Activated CD4-positive, alpha-beta T cell treated with anti-CD3 and anti-CD28 coated beads, Interleukin-2, amount 10 ng/mL, durations not matched to agents 24 days and 14 days (primary cell): ENCODE measurements at places on chromosomes 3 and 15. TPM values are rescaled to one million over a fixed set of nuclear protein-coding genes. Genes with fewer than 3 reads are reported as not detected.

GRCh38 chr3:130811557-130811956 is 64.9 kb upstream of the PIK3R4 start:
- no peaks in the 10 kb centered on the region for H3K4me1 ChIP-seq
- no peak overlapping the region for H3K27ac ChIP-seq
- DNase-seq = no peak
- H3K27me3 ChIP-seq = peaks cover 8% of the 10 kb centered on the region
- H3K36me3 ChIP-seq = no peaks in the 10 kb centered on the region
- H3K4me3 ChIP-seq = no peak overlapping the region

GRCh38 chr3:126970921-126971320 is 12.0 kb upstream of the PLXNA1 start:
- no peak overlapping the region for H3K4me3 ChIP-seq
- H3K27ac ChIP-seq = no peak overlapping the region
- no peaks in the 10 kb centered on the region for H3K36me3 ChIP-seq
- no peak for DNase-seq
- no peaks in the 10 kb centered on the region for H3K4me1 ChIP-seq

GRCh38 chr3:53056442-53056841 is 10.6 kb upstream of the SFMBT1 start:
- DNase-seq = no peak
- H3K27ac ChIP-seq = no peak overlapping the region
- peaks cover 2% of the 10 kb centered on the region for H3K4me1 ChIP-seq
- no peaks in the 10 kb centered on the region for H3K36me3 ChIP-seq

- no peak for DNase-seq
- no peak overlapping the region for H3K4me3 ChIP-seq
- no peaks in the 10 kb centered on the region for H3K36me3 ChIP-seq
- H3K27me3 ChIP-seq = peaks cover 5% of the 10 kb centered on the region
These were observed 7.7 kb upstream of the SEMA3F start for GRCh38 chr3:50147447-50147846.

GRCh38 chr15:50265620-50266019 is at the start of gene HDC:
HDC (minus strand) TSS chr15:50265726; CDS start chr15:50265623, 103 bp downstream.
- H3K4me1 ChIP-seq = peaks cover 39% of the 10 kb centered on the region
- peaks cover 7% of the 10 kb centered on the region for H3K36me3 ChIP-seq
- peak; percentile 49 for DNase-seq
- H3K4me3 ChIP-seq = no peak within 1 kb of the TSS
- H3K27ac ChIP-seq = peak within 1 kb of the TSS; percentile 95

DNA sequence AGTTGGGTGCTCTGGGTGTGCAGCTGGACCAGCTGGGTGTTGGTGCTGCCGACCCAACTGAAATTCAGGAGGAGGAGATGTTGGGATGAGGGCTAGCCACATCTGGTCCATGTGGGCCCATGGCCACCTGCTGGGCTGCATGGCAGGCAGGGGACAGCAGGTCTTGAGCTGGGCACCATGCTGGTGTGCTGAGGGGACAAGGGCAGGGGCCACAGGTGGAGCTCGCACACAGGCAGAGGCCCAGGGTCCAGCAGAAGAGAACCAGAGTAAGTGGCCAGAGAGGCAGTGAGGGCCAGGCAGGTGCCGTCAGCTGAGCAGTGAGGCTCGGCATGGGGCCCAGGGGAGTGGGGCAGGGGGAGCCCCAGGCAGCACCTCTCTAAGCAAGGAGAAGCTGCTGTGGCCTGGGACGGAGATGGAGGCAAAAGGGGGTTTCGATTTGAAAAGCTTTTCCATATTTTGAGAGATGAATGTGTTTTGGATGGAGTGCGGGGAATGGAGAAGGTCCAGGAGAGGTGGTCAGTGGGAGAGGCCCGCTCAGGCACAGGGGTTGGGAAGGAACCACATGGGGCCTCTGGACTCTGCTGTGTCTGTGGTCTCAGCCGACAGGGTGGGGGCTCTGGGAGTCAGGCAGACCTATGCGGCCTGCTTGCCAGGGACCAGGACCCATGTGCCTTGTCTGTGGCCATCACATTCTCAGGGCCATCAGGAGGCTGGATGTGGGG is 30.5 kb upstream of the PLXNA1 start:
- H3K36me3 ChIP-seq = no peaks in the 10 kb centered on the region
- no peak for DNase-seq
- H3K27ac ChIP-seq = no peak overlapping the region
- no peaks in the 10 kb centered on the region for H3K27me3 ChIP-seq
- H3K4me1 ChIP-seq = peaks cover 4% of the 10 kb centered on the region
- no peak overlapping the region for H3K4me3 ChIP-seq

- H3K36me3 ChIP-seq = no peaks in the 10 kb centered on the region
- no peak overlapping the region for H3K4me3 ChIP-seq
These were observed 11.5 kb upstream of the FBLN2 start for GRCh38 chr3:13537244-13537908.

DNA sequence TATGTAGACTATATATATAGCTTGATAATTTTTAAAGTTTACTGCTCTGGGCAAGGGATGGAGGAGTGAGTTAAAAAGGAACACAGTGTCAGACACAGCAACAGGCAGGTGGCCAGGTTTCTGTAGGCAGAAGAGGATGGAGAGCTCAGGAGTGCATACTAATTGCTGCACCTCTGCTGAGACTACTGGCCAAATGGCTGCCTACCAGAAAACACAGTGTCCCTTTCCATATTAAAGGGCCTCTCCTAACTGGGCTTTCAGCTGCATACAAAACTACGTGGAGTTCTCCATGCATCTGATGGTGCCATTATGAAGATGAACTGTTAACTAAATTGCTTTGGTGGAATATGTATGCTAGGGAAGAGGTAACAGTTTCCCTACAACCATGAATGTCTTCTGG is 1.8 kb downstream of the ATP13A4 start:
- H3K36me3 ChIP-seq = no peaks in the 10 kb centered on the region
- no peak for DNase-seq
- H3K4me3 ChIP-seq = no peak overlapping the region
- H3K27me3 ChIP-seq = no peaks in the 10 kb centered on the region

- no peaks in the 10 kb centered on the region for H3K27me3 ChIP-seq
- H3K4me1 ChIP-seq = peaks cover 6% of the 10 kb centered on the region
- no peak for DNase-seq
- H3K36me3 ChIP-seq = peaks cover 59% of the 10 kb centered on the region
These were observed 126.2 kb downstream of the GALK2 start for GRCh38 chr15:49296258-49296657.

DNA sequence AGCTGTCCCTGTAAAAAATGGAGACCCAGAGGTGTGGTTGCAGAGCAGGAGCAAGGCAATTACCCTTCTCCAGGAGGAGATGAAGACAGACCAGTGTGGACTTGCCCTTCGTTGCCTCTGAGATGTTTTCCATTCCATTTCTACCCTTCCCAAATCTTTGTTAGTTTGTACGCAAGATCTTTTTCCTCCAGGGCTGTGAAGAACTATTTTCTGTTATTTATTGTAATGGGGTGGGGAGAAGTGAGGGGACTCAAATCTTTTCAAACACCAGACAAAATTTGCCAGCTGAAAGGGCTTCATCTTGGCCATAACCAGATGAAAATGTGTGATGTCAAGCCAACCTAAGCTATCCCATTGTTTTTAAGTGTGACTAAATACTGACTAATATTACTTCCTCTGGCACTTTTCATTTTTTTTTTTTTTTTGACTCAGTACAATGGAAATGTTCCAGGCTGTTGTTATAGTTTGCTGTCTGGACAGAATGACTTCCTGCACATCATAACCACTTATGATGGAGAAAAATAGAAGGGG is 271.3 kb upstream of the TPRG1 start:
- H3K4me3 ChIP-seq = no peak overlapping the region
- H3K36me3 ChIP-seq = no peaks in the 10 kb centered on the region
- no peak for DNase-seq
- H3K27ac ChIP-seq = no peak overlapping the region

DNA sequence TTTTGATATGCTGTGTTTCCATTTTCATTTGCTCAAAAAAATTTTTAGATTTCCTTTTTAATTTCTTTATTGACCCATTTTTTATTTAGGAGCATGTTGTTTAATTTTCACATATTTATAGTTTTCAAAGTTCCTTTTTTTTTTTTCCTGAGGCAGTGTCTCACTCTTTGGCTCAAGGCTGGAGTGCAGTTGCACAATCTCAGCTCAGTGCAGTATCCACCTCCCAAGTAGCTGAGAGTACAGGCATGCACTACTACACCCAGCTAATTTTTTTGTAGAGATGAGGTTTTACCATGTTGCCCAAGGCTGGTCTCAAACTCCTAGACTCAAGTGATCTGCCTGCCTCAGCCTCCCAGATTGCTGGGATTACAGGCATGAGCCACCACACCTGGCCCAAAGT is 36.2 kb downstream of the PFN2 start:
- H3K4me1 ChIP-seq = peaks cover 18% of the 10 kb centered on the region
- H3K36me3 ChIP-seq = peaks cover 20% of the 10 kb centered on the region
- no peak for DNase-seq
- H3K27me3 ChIP-seq = no peaks in the 10 kb centered on the region
- no peak overlapping the region for H3K4me3 ChIP-seq
- H3K27ac ChIP-seq = no peak overlapping the region

DNA sequence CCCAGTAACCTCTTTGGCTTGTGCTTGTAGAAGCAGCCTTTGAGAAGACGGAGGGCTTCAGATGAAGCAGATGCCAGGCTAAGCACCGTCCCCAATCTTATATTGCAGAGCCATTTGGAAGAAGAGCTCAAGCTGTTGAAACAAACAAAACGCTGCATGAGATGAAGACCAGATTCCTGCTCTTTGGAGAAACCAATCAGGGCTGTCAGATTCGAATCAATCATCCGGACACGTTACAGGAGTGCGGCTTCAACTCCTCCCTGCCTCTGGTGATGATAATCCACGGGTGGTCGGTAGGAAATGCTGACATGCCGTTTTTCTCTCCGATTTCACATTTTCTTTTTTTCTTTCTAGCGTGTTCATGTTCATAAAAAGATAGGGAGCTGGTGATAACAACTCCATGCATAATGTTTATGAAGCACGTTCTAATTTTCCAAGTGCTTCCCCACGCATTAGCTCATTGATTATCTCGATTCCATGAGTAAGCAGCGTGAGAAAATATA is 106.5 kb downstream of the LIPC start:
- H3K27ac ChIP-seq = no peak overlapping the region
- H3K4me1 ChIP-seq = peaks cover 20% of the 10 kb centered on the region
- DNase-seq = no peak
- peaks cover 2% of the 10 kb centered on the region for H3K36me3 ChIP-seq
- no peak overlapping the region for H3K4me3 ChIP-seq

DNA sequence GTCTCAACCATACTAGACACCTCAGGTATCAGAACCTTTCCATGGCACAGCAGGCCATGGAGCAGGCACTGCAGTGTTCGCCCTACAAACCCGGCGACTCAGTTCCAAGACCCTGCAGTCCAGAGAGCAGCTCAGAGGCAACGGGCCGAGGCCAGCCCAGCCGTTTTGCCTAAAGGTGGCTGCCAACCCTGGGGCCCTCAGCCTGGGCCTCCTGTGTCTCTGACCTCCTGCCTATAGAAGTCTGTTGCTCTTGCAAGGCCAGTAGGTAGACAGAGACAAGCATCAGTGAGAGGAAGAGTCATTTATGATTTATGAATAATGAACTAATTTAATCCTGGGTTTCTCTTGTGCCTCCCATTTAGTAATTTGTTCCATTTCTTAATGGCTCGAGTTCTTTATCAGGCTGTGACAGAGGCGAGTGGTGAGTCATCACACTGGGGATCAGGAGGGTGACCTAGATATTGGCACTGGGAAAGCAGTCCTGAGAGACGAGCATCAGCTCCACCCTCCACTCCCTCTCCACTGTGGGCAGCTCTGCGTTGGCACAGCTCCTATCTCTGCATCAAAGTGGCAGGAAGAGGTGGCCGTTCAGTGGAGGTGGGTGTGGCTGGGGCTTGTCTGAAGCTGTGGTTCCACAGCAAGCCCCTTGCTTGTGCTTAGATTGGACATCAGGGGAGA is 79.8 kb downstream of the ABHD5 start:
- peaks cover 27% of the 10 kb centered on the region for H3K27me3 ChIP-seq
- H3K4me3 ChIP-seq = no peak overlapping the region
- no peak overlapping the region for H3K27ac ChIP-seq
- H3K4me1 ChIP-seq = peaks cover 16% of the 10 kb centered on the region
- DNase-seq = no peak

GRCh38 chr15:75025548-75026260 is 2.3 kb downstream of the PPCDC start:
- H3K27ac ChIP-seq = peak overlapping the region; percentile 63
- H3K27me3 ChIP-seq = no peaks in the 10 kb centered on the region
- H3K4me1 ChIP-seq = peaks cover 28% of the 10 kb centered on the region
- peak overlapping the region; percentile 89 for H3K4me3 ChIP-seq
- DNase-seq = no peak
- H3K36me3 ChIP-seq = peaks cover 7% of the 10 kb centered on the region

DNA sequence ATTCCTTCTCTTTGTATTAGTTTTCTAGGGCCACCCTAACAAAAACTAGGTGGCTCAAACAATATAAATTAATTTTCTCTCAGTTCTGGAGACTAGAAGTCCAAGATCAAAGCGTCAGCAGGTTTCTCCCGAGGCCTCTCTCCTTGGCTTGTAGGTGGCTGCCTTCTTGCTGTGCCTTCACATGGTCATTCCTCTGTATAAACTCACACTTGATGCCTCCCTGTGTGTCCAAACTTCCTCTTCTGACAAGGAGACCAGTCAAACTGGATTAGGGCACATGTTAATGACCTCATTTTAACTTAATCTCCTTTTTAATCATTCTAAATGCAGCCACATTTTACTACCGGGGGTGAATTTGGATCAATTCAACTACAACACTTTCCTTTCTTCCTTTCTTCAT is 691.1 kb downstream of the DIPK2A start:
- no peaks in the 10 kb centered on the region for H3K4me1 ChIP-seq
- H3K4me3 ChIP-seq = no peak overlapping the region
- no peak for DNase-seq
- H3K36me3 ChIP-seq = no peaks in the 10 kb centered on the region
- H3K27ac ChIP-seq = no peak overlapping the region
- no peaks in the 10 kb centered on the region for H3K27me3 ChIP-seq

DNA sequence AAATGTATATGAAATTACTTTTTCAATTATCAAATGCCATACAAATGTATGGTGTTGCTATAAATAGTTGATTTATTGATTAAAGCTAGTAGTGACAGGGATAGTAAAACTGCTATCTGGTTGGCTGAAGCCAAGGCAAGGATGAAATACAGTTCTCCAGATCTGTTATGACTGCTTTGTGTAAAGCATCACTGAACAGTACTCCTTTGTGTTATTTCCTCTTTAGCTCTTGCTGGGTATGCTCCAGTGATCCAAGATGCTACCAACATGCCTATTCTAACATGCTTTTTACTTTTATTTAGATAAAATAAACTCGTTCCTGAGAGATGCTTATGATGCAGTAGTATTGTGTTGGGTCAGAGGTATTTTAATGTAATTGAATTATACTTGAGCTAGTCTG is 12.4 kb upstream of the UBR1 start:
- H3K27me3 ChIP-seq = peaks cover 32% of the 10 kb centered on the region
- no peak overlapping the region for H3K27ac ChIP-seq
- no peaks in the 10 kb centered on the region for H3K36me3 ChIP-seq
- H3K4me1 ChIP-seq = peaks cover 11% of the 10 kb centered on the region

IFT122 gene
- 12.3 and 13.7 TPM in 2 replicates for total RNA-seq

CCDC13 gene
- 0.16 TPM in 1 of 2 replicates, not detected in the other for total RNA-seq

MUC13 gene
- not detected in 2 replicates for total RNA-seq

PARP15 gene
- 10.8 and 12.1 TPM in 2 replicates for total RNA-seq

SUSD5 gene
- total RNA-seq = not detected in 2 replicates

RARB gene
- not detected in 2 replicates for total RNA-seq

ACTR8 gene
- total RNA-seq = 44.5 and 46.7 TPM in 2 replicates

MYL3 gene
- not detected in 2 replicates for total RNA-seq

SLC28A2 gene
- total RNA-seq = not detected in 2 replicates

GOLGA6D gene
- total RNA-seq = not detected in 2 replicates
